Colonic mucosa (tissue), 4 donors: ENCODE measurements at places on chromosomes 2 and 18. TPM values are rescaled to one million over a fixed set of nuclear protein-coding genes. Genes with fewer than 3 reads are reported as not detected.

The KATNAL2 gene
- 1.3 TPM for total RNA-seq

The CPLX4 gene
- total RNA-seq: not detected

The NYAP2 gene
- 0.05 TPM for total RNA-seq

The CD8B2 gene
- total RNA-seq: 0.22 TPM

The ANKRD36B gene
- total RNA-seq: 13.6 TPM

The VWA3B gene
- 3.2 TPM for total RNA-seq

The CFAP65 gene
- 1.6 TPM for total RNA-seq

The NFATC1 gene
- total RNA-seq: 1.6 TPM

The NAB1 gene
- 37.1 TPM for total RNA-seq

The ASIC4 gene
- total RNA-seq: not detected

The SLC8A1 gene
- total RNA-seq: 4.1 TPM

The ACADL gene
- 0.12 TPM for total RNA-seq

The POTEI gene
- total RNA-seq: 0.10 TPM

The EEF1B2 gene
- 467 TPM for total RNA-seq

The FSHR gene
- not detected for total RNA-seq

The FAM110C gene
- 20.1 TPM for total RNA-seq

The MARS2 gene
- 8.3 TPM for total RNA-seq

The TEKT4 gene
- total RNA-seq: not detected
